Left colon (tissue), 2 donors: ENCODE measurements at places on chromosomes 7 and 10. TPM values are rescaled to one million over a fixed set of nuclear protein-coding genes. Genes with fewer than 3 reads are reported as not detected.

DNA sequence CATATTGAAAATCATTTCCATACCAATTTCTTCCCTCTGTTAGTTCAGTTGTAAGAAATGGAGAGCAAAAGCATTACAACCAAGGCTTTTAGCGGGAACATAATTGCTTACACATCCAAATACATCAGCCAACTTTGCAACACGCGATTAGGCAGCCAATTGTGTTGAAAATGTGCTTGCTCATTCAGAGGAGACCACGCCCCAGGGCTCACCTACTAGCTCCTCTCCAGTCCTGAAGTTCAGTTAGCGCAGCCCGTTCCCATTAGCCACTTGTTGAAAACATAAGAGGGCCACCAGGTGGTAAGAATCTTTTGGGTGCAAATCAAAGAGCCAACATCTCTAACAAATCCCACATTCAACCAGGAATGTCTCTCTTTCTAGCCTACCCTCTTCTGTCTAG, 213.2 kb upstream of the MDFIC start:
- no peak for DNase-seq

DNA sequence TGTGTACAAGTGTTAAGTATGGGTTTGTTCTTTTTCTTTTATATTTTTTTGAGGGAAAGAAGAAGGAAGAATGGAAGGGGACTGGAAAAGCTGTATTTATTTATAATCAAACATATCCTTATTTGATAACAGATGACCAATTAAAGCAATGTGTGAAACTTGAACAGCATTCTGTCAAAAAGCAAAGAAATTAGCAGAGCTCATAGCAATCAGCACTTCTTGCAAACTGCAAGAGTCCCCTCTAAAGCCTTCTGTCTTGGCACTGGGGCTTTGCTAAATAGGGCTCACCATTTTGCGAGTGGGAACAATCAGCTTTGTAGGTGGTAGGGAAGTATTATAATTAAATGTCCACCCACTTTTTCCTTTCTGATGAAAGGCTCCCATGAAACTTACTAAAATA, 164.9 kb upstream of the LRRTM3 start:
- no peak for DNase-seq

GRCh38 chr7:111744501-111745155, 182.3 kb upstream of the IMMP2L start:
- no peak for DNase-seq

- DNase-seq: peak; percentile 49
Measured at GRCh38 chr10:84138478-84139125, 707 bp upstream of the GHITM start.

GRCh38 chr7:107939573-107940489, 48.8 kb downstream of the DLD start:
- DNase-seq: peak; percentile 22

DNA sequence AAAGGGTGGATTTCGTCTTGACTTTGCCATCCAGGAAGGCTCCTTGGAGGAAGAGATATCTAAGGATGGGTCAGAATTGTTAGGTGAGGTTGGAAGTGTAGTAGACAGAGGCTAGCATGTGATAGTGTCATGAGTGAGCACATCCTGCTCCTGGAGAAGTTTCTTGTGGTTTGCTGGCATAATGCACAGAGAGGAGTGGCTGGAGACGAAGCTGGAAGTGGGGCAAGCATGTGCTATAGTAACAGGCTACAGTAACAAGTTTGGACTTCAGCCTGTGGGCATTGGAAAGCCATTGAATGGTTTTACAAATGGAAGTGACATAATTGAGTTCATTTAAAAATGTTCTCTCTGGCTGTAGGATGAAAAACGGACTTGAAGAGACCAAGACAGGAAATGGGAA, 175.6 kb upstream of the VWC2 start:
- DNase-seq: no peak

DNA sequence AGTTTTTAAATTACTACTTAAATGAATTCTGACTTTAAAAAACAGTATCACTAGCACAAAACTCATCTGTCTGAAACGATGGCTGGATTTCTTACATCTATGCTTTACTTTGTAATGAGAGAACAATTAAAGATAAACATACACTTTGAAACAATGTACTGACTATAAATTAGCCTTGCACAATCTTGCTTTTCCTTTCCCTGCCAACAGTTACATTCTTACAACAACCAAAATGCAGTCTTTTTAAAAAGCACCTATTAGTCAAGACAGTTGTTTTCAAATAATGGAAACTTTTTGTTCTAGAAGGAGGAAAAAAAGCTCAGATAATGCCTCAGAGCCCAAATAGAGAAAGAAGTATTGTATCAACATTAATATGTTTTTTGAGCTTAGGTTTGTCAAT, 153.3 kb downstream of the ELMO1 start:
- no peak for DNase-seq

GRCh38 chr10:93408783-93409182, 73.4 kb downstream of the MYOF start:
- DNase-seq: no peak

DNA sequence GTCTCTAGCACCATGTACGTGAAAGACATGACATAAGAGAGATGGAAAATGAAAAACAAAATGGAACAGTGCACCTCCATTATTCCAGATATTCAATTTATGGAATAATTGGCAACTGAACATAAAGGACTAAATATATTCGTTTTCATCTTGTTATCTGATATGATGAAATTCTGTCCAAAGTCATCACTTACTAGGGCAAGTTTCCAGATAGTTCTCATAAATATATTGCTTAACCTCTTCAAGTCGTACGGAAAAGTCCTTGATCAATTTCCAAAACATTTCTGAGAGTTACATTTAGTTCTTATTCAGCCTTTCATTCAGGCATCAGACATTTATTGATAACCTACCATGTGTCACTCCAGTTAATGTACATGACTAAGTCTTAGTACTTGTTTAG, 185.2 kb downstream of the HGF start:
- DNase-seq: no peak

DNA sequence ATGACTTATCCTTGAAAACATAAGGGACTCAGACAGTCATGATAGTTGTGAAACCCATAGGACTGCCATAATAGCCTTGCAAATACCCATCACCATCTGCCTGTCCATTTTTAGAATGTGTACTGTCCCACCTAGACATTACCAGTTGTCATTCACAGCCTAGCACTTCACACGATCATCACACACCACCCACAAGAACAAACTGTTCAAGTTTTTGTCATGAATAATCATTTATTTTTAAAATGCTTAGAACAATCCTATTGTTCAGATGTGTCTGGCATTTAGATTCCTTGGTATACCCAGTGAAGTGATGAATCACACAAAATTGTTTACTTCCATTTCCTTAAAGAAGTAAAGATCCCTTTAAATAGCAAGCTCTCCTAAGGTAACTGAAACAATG, 46.6 kb downstream of the CCDC3 start:
- no peak for DNase-seq

DNA sequence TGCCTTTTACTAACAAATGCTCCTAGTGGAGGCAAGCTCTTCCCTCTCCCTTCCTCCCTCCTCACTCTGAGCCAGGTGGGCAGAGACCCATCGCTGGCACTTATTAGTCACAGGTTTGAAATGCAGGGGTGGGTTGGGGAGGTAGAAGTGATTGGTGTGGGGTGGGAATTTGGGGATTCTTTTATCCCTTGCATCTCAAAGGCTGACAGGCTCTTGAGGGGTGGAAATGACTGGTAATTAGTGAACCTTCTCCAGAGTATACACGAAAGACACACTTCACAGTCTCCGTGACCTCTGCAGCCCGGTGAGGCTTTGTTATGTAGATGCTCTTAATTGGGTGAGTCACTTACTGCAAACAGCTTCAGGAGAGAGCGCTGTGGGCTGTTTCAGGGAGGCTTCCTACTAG, 13.9 kb upstream of the LRMDA start:
- no peak for DNase-seq

DNA sequence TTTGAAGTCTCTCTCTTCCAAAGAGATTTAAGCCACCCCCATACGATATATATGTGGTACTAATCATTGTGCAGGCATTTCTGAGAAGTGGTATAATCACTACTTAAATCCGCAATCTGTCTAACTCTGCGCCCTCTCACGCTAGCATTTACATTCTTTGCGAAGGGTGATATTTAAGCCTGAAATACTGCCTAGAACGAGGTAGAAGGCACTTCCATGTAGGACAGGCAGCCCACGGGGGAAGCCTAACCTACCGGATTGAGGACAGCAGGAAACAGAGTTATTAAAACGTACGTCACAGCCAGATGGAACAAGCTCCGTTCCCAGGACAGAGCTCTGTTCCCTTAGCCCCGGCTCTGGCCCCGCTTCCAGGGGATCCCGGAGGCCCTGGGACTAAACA, 59.3 kb upstream of the ECHDC3 start:
- DNase-seq: no peak

ATG9B gene
- total RNA-seq: not detected

SLC16A9 gene
- total RNA-seq: 22.9 TPM

LIPJ gene
- total RNA-seq: 0.15 TPM

LAMTOR4 gene
- total RNA-seq: 268 TPM

WDFY4 gene
- total RNA-seq: 4.6 TPM

KIF20B gene
- 8.9 TPM for total RNA-seq

ITPRID1 gene
- 1.2 TPM for total RNA-seq

RAB19 gene
- 14.9 TPM for total RNA-seq

C7orf25 gene
- 6.0 TPM for total RNA-seq

UFSP1 gene
- total RNA-seq: 2.2 TPM
